Stimulated activated CD8-positive, alpha-beta memory T cell treated with anti-CD3 and anti-CD28 coated beads, Interleukin-12 subunit alpha, Interleukin-12 subunit beta, amount 100 ng/mL, for 4 hours (primary cell): ENCODE measurements at places on chromosomes 7 and 10.

GRCh38 chr7:130946114-130946513 lies 212.1 kb upstream of the KLF14 start:
- no peak for DNase-seq

GRCh38 chr7:105388356-105389087 lies at the start of gene SRPK2:
TSS of gene SRPK2 (minus strand) at chr7:105388921.
- DNase-seq, result peak; percentile 62

- DNase-seq, result peak; percentile 15
Observed at GRCh38 chr10:34637418-34637911, 177.6 kb downstream of the PARD3 start.

DNA sequence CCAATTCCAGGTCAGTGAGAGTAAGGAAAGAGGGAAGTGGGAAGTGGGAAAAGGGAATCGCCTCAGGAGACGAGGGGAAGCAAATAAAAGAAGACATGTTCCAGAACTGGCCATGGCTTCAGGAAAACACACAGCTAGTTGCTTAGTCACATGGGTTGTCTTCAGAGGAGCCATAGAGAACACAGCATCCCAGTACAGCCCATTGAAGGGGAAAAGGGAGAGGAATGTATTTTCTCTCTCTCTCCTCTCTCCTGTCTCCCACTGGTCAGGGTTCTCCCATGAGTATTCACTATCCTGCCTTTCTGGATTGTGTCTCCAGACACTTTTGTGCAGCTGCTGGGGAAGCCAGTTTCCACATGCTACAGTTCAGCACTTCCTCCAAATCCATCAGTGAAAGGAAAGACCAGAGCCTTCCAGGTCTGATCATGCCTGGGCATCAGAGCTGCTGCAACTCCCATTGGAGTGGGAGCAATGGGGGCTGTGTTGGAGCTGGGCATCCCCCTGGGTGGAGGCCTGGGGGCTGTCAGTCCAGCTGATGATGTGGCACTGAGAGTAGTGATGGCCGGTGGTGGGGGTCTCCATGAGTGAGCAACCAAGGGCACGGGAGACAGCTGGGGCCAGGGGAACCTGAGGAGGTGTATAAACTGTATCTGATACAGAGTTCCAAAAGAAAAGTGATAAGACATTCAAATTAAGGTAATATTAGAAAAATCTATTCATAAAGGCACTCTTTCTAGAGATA lies 38.6 kb downstream of the MAP3K8 start:
- no peak for DNase-seq

- DNase-seq, result no peak
Observed at GRCh38 chr10:80598084-80598798, 60.5 kb downstream of the SH2D4B start.

GRCh38 chr7:149616898-149617297 lies 119.3 kb upstream of the ZNF746 start:
- DNase-seq, result no peak

DNA sequence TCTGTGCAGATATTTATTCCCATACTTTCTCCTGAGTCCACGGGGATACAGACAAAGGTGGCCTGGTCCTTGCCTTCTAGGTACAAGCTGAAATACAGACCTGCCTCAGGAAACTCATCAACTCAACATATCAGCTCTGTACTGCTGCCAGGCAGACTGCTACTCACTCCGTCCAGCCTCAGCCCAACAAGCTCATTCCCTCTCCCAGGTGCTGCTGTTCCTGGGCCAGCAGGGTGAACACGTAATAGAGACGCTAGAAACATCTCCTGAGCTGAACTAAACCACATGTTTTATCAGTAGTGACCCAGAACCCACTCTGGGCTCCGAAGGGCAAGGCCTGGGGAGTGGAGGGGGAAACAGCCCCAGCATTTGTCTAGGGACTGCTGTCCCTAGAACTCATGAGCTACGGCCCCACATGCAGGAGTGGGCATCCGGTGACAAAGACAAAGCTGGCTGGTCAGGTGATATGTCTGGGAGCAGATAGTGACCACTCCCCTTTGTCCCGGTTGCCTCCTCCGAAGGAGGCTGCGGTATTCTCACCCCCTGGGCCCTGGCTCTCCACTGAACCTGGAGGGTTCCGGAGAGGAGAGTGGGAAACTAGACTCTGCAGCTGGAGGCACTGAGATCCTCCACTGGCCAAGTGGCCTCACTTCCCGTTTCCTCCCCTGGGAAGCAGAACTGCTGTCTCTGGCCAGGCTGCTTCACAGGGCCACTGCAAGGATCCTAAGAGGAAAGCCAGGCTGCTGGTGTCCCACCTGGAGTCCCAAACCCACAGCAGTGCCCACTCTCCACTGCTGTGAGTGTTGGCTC lies 116.1 kb downstream of the FAM53B start:
- no peak for DNase-seq

DNA sequence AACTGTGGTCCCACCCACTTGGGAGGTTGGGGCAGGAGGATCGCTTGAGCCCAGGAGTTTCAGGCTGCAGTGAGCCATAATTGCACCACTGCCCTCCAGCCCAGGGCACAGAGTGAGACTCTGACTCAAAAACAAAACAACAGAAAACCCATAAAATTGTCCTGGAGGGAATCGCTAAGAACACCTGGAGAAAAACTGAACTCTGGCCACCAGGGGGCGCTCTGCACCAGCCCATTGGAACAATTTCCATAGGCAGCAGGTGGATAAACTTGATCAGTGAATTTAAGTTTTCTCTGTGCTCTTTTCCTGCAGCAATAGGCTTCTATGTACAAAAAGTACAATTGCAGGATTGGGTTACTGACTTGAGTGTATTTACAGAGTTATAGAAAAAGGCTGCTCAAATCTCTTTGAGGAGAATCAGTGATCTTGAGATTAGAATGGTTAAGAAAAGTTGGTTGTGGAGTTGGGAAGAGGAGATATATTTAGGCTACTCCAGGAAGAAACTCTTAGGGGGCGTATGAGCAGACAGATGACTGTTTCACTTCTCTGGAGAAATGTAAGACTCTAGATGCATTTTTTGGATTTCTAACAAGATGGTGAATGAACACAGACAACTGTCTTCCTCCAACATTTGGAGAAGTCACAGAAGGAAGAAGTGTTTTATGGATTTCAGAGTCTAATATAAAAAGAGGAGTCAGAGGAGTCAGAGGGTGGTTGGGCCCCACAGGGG lies 274.9 kb upstream of the GALNT17 start:
- DNase-seq, result peak; percentile 8

DNA sequence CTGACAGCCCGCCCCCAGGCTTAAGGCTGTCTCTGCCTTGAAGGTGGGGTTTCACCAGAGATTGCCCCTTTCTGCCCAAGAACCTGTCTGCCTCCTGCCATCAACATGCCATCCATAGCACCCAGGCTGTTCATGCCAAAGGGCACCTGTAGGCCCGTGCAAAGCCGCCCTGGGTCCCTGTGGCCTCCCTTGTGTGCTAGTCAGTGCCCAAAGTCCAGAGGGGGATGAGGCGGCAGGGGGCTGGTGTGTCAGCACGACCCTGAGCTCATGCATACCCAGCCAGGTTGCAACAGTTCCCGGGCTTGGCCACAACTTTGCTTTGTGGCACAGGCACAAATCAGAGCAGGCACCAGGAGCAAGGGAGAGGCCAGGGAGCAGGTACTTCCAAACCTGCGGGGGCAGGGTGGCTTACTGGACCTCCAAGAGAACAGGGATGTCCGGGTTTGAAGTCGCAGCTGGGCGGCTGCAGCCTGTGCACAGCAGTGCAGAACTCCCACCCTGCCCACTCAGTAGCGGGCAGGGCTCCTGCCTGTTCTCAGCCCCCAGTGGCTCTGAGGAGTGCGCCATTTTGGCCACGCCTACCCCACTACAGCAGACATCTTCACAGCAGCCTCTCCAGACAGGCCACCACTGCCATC lies 671.1 kb upstream of the GRM3 start:
- DNase-seq, result no peak

- no peak for DNase-seq
Observed at GRCh38 chr7:36048141-36048901, 104.7 kb upstream of the EEPD1 start.

- no peak for DNase-seq
Observed at GRCh38 chr7:121372376-121373010, 23.6 kb downstream of the FAM3C start.

GRCh38 chr7:33769930-33770329 lies 135.4 kb upstream of the BMPER start:
- no peak for DNase-seq

DNA sequence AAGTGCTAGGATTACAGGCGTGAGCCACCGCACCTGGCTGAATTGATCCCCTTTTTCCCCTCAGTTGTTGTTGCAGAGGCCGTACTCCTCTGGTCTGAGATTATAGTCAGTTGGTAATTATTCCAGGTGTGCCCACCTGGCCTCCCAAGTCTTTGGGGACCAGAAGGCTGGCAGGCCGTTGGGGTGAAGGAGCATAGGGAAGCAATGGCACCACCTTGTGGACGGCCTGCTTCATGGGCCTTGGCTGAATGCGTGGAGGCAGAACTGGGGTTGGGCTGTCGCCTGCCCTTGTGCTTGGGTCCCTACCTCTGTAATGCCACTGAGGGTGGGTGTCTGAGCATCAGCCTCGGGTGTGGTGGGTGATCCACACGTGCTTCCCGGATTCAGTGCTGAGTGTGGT lies 125.7 kb downstream of the RGS10 start:
- DNase-seq, result peak; percentile 49

DNA sequence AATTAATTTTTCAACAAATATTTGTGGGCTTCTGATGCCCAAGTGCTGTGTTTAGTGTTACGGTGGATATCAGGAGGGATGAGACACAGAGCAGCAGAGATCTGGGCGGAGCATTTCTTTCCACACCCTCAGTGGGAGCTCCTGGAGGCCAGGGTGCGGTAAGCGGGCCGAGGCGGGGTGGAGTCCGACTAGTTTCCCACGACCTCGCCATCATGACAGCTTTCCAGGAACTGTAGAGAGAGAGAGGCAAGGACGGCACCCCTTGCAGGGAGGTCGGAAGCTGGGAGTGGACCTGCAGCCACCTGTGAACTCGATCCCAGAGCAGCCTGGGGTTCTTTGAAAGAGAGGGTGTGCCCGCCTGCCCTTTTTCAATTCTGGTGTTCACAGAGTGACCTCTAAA lies 128.2 kb downstream of the ACTR3B start:
- no peak for DNase-seq

- DNase-seq, result no peak
Observed at GRCh38 chr10:6601246-6601805, 21.2 kb upstream of the PRKCQ start.

DNA sequence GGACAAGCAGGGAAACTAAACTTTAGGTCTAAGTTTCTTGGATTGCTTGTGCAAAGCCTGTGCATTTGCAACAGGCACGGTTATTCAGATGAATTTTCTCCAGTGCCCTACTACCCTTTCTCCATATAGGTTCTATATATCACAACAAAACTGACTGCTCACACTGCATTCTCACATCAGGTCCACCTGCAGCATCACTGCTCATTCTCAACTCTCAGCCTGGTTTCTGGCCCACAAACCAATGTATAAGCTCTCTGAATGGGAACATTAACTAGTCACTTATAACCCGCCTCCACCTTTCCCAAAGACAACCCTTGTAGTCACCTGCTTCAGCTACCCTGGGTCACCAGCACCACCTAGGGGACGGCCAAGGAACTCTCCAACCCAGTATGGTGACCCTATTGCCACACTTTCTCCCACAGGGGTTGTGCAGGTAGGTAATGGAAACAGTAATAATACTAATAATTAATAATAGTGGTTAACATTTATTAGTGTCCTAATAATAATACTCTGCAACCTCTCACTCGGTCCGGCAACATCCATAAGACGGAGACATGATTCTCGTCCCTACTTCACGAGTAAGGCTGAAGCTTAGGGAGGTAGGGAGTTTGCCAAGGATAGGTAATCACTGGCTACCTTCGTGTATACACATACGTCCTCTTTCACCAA lies 97.3 kb downstream of the CLEC2L start:
- DNase-seq, result no peak

- DNase-seq, result no peak
Observed at GRCh38 chr7:31146030-31146429, 93.9 kb downstream of the ADCYAP1R1 start.

DNA sequence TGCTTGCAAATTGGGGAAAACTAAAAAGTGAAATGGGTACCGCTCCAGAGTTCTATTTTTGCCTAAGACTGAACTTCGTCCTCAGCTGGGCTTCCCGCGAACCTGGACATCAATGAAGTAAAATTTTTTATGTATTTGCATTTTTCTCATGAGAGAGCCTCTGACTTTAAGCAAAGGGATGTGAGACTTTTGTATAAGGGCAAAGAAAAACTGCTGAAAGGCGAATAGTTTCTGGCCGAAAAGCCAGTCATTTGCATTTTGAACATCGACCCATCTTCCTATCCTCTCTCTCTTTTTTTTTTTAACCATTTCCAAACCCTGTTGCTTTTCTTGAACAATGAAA lies 573 bp downstream of the PMPCB start:
- DNase-seq, result no peak

DNA sequence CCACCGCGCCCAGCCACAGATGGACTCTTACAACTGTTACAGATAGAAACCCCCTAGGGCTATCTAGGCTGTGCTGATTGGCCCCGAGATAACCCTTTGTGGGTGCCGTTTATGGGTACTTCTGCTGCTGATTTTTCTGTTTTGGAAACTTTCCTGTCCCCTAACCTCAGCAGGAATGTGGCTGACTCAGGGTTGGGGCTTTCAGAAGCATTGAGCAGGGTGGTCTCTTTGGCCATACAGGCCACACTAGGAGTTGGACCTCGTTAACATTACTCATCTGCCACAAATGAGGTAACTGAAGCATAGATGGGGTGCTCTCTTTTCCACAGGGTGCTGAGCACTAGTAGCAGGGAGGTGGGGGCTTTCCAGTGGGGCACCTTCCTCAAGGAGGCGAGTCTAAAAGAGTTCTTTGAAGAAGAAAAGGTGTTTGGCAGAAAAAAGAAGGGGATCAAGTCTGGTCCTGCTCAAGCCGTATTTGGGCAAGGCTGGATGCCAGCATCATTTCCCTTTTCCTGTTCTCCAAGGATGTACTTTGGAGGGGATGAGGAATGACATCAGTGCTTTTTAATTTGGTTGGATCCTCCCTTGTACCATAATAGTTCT lies 6.4 kb downstream of the ZSCAN25 start:
- no peak for DNase-seq

DNA sequence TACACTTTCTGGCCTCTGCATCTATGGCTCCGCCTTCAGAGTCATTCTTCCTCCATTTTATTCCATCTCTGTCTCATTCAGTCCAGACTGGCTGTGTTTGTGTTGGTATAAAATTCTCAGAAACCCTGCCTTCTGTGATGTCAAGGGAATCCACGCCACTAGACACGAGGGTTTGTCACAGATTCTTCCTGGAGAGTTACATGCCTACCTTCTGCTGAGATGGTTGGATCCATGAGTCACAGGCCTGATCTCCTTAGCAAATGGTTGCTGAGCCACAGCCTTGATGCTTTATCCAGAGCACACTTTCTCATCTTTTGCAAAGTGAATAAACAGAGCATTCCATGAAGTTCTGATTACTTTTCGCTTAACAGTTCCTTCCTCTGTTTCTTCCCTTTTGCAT lies 35.9 kb upstream of the TSPAN33 start:
- DNase-seq, result no peak

DNA sequence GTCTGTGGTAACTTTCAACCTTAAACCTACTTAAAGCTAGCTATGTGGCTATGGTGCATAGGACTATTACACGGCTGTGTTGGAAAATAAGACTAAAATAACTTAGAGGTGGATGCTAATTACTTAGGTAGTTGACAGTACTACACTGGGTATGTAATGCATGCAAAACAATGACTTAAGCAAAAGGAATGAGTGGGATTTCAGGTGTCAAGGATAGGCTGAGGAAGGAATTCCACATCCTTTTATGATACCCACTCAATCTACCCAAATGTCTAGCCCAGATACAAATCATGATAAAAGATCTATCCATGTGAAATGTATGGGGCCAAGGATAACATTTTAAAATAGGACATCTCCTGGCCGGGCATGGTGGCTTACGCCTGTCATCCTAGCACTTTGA lies 13.9 kb downstream of the CDNF start:
- DNase-seq, result no peak

GRCh38 chr7:26449175-26450165 lies 157.8 kb downstream of the SNX10 start:
- DNase-seq, result no peak
